ENCODE measurements at places on chromosomes 5 and 9. TPM values are rescaled to one million over a fixed set of nuclear protein-coding genes. Genes with fewer than 3 reads are reported as not detected.

EEIG1 gene
- total RNA-seq, result 39.4 TPM

DNA sequence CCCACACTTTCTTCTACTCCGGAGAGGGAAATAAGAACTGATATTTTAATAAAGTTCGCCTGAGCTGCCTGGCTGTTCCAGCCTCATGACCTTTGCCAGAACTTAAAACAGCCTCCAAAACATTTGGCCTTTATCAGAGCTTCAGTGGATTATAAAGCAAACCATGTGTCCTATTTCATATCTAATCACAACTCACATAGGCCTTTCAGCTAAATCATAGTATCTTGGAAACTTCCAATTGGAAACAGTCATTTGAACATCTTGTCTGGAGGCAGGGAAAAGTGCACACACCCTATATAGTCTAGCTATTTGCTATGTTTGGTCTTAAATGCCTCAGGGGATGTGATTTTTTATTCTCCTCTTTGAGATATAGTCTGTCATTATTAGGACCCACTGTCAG is 46.0 kb upstream of the FREM1 start:
- H3K27me3 ChIP-seq, result peaks cover 10% of the 10 kb centered on the region
- H3K4me1 ChIP-seq, result no peaks in the 10 kb centered on the region
- no peak overlapping the region for H3K4me3 ChIP-seq
- DNase-seq, result no peak
- H3K36me3 ChIP-seq, result no peaks in the 10 kb centered on the region

DNA sequence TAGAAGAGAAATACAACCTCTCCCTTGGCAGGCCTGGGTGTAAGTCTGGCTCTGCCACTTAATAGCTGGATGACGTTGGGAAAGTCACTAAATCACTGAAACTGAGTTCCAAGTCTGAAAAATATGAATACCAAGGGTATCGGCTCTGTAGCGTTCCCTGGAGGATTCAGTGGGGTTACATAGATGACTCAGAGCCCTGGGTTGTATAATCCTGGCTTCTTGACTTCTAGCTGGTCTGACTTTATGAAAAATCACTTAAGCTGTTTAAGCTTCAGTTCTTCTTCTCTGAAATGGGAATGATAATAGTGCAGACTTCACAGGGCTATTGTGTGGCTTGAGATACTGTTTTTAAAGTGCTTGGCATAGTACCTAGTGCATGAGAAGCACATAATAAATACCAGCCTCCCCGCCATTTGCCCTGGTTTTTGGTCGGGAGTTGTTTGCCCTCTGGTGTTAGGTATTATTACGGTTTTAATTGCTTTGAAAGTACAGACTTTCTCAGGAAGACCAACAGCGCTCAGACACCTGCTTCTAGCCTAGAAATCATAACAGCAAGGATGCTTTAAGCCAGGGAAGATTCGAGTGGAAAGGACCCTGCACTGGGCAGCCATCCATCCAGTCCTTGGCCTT is 43.0 kb downstream of the CYFIP2 start:
- no peak for DNase-seq
- no peak overlapping the region for H3K4me3 ChIP-seq
- no peak overlapping the region for H3K27ac ChIP-seq
- peaks cover 5% of the 10 kb centered on the region for H3K4me1 ChIP-seq
- H3K27me3 ChIP-seq, result no peaks in the 10 kb centered on the region

DNA sequence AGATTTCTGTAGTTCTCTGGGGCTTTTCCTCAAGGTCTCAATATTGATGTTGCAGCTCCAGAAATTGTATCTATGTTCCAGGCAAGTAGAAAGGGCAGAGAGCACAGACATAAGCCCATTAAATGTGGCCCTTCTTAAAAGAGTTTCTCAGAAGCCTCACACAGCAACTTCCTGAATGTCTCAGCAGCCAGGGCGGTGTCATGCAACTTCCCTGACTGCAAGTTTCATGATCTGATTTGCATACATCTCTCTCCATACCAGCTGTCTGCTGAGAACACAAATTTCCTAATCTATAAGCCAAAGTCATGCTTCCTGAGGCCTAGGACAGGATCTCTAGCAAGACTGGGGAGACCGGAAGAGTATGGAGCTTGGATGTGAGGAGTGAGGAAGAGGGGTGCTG is 13.0 kb downstream of the RGS7BP start:
- no peak overlapping the region for H3K4me3 ChIP-seq
- H3K36me3 ChIP-seq, result no peaks in the 10 kb centered on the region
- H3K4me1 ChIP-seq, result no peaks in the 10 kb centered on the region
- DNase-seq, result no peak
- H3K27ac ChIP-seq, result no peak overlapping the region
